ENCODE measurements at places on chromosomes 5 and 9. TPM values are rescaled to one million over a fixed set of nuclear protein-coding genes. Genes with fewer than 3 reads are reported as not detected.
A peak's percentile ranks its signal among the peaks of the same experiment; 100 is the strongest.

- H3K4me3 ChIP-seq: no peak overlapping the region
- DNase-seq: no peak
- H3K27me3 ChIP-seq: no peaks in the 10 kb centered on the region
- no peak overlapping the region for H3K27ac ChIP-seq
- H3K36me3 ChIP-seq: peaks cover 3% of the 10 kb centered on the region
- H3K4me1 ChIP-seq: peaks cover 3% of the 10 kb centered on the region
Measured at GRCh38 chr5:171978519-171978918, 27.9 kb downstream of the FBXW11 start.

MSX2 gene
- not detected for total RNA-seq

DNA sequence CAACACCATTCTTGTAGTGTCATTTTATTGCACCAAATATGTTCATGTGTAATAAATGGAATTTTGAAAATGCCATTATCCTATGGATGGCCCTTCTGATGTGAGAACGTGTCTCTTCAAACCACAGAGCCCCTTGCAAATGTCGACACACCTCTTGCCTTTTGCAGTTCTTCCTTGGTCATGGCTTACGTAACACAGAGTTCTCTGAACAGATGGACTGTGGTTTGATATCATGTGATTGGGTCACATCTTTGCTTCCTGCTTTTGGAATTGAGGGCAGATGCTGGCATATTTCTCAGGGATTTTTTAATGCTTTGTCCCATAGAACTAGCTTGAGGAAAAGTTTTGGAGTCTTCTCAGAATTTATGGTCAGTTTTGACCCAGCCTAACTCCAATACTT is 4.6 kb downstream of the TGFBR1 start:
- H3K27me3 ChIP-seq: no peaks in the 10 kb centered on the region
- H3K4me3 ChIP-seq: no peak overlapping the region
- H3K4me1 ChIP-seq: peaks cover 42% of the 10 kb centered on the region
- no peak for DNase-seq
- H3K36me3 ChIP-seq: no peaks in the 10 kb centered on the region
- peak overlapping the region; percentile 7 for H3K27ac ChIP-seq

KIF4B gene
- not detected for total RNA-seq

DNA sequence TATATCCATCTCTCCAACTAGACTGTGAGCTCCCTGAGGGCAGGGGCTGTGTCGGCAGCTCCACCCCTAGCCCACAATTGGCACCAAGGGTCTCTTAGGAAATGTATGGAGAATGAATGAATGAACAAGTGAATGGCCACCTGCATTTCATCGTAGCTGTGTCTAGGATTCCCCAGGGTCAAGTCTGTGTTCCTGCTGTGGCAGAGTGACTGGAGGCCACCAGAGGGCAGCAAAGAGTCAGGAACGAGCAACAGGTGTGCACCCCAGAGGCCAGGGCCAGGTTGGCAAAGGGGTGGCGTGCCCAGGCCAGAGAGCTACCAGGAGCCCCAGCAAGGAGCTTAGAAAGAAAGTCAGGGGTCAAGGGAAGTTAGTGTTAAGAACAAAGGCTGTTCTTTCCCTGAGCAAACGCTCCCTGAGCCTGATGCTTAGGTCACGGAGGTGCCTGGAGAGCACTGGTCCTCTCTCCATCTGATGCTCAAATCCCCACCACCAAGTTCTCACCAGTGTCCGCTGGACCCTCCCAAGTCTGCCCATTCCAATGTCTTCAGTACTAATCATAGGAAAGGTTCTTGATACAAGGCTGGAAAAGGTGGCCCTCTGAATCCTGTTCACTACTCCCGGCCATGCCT is 160.7 kb downstream of the PAX5 start:
- H3K27me3 ChIP-seq: peaks cover 19% of the 10 kb centered on the region
- no peak overlapping the region for H3K27ac ChIP-seq
- DNase-seq: peak; percentile 73
- H3K36me3 ChIP-seq: no peaks in the 10 kb centered on the region
- no peak overlapping the region for H3K4me3 ChIP-seq
- no peaks in the 10 kb centered on the region for H3K4me1 ChIP-seq

DNA sequence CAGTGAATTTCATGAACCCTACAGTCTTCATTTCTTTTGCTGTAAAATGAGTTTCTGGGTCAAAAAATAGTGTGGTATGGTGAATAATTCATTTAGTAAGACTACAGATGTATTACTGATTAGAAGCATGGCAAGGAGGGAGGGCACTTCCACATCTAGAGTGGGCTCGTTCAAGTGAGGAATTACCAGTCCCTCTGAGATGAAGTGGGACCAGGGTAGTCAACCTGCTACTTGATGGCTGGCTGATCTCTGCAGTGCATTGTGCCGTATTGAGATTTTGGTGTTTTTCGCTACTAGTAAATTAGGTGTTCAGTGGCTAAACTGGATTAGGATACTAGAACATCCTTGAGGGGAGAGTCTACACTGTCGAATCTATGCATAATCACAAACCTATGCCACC is 10.8 kb downstream of the CDC37L1 start:
- no peak for DNase-seq
- no peaks in the 10 kb centered on the region for H3K27me3 ChIP-seq
- H3K4me3 ChIP-seq: no peak overlapping the region

All from T-cell (primary cell).